Occipital lobe (tissue), 3 donors: ENCODE measurements at places on chromosomes 6 and 20.

DNA sequence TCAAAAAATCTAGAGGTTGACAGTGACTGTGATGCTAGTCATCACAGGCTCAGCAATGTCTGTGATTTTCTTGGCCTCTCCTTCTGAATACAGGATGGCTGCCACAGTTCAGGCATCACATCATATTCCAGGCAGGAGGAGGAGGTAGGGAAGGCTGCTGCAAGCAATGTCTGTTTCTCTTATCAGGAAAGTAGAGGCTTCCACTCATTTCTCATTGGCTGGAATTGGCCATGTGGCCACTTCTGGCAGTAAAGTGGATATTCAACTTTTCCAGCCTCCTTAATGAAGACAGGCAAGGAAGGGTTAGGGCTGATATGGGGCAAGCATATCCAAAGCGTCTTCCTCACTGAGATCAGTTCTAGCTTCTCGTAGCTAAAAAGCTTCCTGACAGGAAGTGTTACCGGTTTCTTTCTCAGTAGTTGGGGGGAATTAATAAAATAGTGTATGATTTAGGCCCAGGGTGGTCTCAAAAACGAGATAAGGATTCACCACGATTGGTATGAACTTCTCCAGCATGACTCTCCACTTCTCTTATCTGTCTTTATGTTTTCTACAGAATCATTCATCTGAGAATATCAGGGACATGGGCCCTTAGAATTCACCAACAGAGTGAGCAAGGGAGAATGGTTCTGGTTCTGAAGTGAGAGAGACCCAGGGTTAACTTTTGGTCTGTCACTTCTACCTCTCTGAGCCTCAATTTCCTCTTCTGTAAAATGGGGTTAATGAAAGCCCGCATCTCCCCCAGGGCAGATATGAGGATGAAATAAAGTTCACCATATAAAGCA is 32.7 kb upstream of the PSMF1 start:
- DNase-seq, result no peak

DNA sequence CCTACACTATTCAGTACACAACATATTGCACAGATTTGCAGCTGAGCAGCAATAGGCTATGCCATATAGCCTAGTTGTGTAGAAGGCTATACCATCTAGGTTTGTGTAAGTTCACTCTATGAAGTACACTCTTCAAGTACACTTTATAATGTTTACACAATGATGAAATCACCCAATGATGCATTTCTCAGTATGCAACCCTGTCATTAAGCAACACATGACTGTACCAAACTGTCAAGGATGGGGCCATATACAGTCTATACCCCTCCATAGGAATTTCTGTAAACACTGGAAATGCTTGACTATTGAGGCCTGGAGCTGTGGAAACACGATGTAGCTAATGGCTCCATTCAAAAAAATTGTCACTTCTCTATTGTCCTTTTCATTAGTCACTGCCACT is 535.4 kb downstream of the EPM2A start:
- no peak for DNase-seq

DNA sequence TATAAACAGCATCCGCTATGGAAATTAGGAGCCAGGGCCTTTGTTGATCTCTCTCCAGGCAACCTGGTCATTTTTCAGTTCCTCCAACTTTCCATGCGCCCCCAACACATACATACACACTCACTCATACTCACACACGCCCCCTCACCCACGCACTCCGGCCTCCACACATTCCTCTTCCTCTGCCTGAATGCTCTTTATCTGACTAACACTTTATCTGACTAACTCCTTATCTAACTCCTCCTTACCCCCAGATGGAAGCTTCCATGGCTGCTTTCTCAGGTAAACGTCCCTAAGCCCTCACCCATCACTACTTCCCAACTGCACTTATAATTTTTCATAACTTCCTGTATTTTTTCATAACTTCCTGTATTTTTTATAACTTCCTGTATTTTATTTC is 17.4 kb downstream of the CASS4 start:
- no peak for DNase-seq

DNA sequence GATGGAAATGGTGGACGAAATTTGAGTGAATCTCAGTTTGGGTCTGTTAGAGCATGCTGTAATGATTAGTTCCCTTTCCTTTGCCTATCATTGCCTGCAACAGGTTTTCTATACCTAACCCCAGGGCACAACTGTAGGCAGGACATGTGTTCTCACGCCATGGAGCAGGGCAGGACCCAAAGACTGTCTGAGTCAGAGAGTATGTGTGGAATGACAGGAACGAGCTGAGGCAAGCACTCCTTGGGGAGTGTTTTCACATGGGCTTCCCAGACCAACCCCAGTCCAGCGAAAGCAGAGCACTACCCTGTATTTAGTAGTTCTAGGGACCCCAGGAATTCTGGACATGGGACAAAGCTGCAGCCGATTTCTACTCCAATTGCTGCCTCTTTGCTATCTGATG is 234.2 kb downstream of the HACE1 start:
- DNase-seq, result no peak

- no peak for DNase-seq
Measured at GRCh38 chr6:63923139-63923739, 287.6 kb downstream of the PHF3 start.
